Naive thymus-derived CD4-positive, alpha-beta T cell (primary cell): ENCODE measurements at places on chromosomes 12 and 14. TPM values are rescaled to one million over a fixed set of nuclear protein-coding genes. Genes with fewer than 3 reads are reported as not detected.

GNPTAB gene
- total RNA-seq = 44.4 TPM

DYRK4 gene
- total RNA-seq = 9.8 TPM

KCNH5 gene
- not detected for total RNA-seq

PROX2 gene
- total RNA-seq = not detected

PXN gene
- total RNA-seq = 104 TPM

TMEM52B gene
- not detected for total RNA-seq
